ENCODE measurements at places on chromosomes 7 and 10. TPM values are rescaled to one million over a fixed set of nuclear protein-coding genes. Genes with fewer than 3 reads are reported as not detected.

DNA sequence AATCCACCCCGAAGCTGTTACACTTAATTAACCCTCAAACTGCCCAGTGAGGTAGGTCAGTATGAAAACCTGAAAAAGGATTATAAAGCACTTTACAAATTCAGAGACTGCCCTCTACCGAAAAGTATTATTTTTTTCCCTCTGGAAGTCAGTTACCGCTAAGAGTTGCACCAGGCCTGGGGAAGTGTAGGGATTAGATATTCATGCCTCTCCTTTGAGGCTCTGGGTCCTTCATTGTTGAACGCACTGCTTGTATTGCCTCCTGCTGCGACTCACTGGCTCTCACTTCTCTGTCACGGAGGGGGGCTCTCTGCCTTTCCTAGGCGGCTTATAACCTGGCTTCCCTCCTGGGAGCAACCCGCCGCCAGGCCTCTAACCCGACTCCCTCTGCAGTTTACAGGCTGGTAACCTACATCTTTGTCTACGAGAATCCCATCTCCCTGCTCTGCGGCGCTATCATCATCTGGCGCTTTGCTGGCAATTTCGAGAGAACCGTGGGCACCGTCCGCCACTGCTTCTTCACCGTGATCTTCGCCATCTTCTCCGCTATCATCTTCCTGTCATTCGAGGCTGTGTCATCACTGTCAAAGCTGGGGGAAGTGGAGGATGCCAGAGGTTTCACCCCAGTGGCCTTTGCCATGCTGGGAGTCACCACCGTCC, 2.7 kb downstream of the RHBDD2 start:
- no peak for DNase-seq

DNA sequence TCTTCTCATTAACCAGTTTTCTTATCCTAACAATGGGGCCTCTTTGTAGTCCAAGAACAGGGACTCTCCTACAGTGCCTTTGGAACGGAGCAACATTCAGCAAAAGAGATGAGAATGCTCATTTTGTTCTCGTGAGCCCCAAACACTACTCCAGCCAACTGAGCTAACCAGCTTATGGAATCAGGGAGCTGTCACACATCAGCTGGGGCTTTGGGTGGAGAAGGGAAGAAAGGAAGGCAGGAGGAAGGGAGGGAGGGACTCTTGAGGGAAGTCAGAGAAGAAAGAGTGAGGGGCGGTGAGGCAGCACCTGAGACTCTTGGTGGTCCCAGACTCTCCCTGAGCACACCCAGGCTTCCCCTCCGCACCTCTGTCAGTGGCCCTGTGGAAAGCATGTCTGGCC, 123.1 kb downstream of the CLEC2L start:
- no peak for DNase-seq

DNA sequence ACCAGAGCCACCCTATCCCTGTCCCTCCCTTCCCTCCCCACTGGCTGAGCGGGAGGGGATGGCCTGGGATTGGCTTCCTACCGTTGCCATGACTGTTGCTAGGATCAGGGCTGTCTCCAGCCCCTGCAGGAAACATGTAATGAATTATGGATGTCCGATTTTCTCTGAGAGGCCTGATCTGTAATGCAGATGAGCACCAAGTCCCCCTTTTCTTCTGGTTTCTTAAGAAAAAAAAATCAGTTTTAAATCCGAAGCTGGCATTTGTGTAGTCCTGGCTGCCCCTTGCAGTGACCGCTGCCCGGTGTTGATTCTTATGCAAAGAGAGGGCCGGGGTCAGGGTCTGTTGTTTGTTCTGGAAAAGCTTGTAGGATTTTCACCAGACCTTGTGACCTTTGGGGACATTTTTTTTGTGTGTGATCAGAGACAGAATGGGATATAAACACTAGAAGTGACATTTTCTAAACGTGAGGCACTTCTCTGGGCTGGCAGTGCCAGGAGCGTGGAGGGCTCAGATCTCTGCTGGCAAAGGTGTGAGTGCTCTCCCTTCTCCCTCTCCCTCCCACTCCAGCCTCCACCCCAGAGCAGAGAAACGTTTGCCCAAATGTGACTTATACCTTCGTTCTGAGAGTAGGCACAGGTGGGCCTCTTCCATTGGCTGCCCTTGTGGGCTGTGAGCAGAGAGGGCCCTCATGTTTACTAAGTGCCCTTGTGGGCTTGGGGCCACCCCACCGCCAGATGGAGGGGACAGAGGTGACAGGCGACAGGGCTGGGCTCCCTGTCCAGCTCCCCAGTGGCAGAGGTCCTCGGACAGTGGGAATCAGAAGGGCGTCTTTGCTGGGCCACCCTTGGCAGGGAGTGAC, 127.5 kb downstream of the DNAJB6 start:
- DNase-seq: no peak

CCL24 gene
- total RNA-seq: not detected

DNA sequence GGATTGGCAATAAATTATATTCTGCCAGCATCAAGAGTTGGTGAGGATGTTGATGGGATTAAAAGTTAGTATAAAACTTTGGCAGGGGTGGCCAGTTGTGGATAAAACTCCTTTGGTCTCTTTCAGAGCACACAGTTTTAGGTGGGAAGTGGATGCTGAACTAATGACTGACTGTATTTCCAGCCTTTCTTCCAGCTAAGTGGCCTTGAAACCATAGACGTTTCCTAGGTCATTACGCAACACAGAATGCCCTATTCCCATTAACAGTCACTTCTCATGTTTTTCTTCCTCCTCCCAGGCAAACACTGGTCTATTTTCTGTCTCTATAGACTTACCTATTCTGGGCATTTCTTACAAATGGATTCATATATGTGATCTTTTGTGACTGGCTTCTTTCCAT, 467.4 kb downstream of the NEBL start:
- no peak for DNase-seq

DNA sequence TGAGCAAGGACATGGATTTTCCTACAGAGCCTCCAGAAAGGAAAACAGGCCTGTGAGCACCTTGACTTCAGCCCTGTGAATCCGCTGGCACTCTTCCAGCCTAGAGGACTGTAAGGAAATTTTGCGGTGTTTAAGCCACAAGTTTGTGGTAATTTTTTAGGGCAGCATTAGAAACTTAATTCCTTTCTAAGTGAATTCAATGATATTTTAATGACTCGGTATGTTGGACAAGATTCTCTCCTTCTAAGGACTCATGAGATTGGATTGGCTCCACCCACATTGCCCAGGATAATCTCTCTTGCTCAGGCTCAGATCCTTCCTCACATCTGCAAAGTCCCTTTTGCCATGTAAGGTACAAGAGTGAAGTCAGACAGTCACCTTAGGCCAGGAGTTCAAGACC, 4.5 kb downstream of the LYZL2 start:
- DNase-seq: no peak

CXCL12 gene
- total RNA-seq: 93.7 TPM
